Activated naive CD4-positive, alpha-beta T cell treated with Interleukin-2 at 50 U/mL for 16 hours (primary cell): ENCODE measurements at places on chromosomes 1 and 21.

- DNase-seq = no peak
Measured at GRCh38 chr1:213171711-213172110, 120.7 kb downstream of the RPS6KC1 start.

GRCh38 chr21:24671901-24672300 lies 935.4 kb downstream of the MRPL39 start:
- DNase-seq = no peak

- no peak for DNase-seq
Measured at GRCh38 chr1:202197653-202198365, 4.2 kb downstream of the LGR6 start.

GRCh38 chr1:110211496-110212168 lies 1.5 kb downstream of the KCNC4 start:
- no peak for DNase-seq

- no peak for DNase-seq
Measured at GRCh38 chr1:204203206-204203767, 7.0 kb upstream of the KISS1 start.

DNA sequence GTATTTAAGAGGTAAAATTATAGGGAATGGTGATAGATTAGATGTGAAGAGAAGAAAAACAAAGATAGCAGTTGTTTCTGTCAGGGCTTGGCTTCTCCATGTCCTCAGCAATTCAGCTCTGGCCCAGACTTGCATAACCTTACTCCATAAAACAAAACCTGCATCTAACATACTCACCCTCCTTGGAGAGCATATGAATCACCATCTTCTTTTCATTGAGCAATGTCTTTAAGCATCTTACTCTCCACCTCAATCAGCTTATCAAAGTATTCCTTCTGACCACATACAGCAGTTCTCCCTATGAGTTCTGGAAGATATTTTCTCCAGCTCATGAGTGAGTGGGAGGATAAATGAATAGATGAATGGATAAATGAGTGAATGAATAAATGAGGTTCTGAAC lies 49.0 kb downstream of the RAB3B start:
- DNase-seq = no peak

DNA sequence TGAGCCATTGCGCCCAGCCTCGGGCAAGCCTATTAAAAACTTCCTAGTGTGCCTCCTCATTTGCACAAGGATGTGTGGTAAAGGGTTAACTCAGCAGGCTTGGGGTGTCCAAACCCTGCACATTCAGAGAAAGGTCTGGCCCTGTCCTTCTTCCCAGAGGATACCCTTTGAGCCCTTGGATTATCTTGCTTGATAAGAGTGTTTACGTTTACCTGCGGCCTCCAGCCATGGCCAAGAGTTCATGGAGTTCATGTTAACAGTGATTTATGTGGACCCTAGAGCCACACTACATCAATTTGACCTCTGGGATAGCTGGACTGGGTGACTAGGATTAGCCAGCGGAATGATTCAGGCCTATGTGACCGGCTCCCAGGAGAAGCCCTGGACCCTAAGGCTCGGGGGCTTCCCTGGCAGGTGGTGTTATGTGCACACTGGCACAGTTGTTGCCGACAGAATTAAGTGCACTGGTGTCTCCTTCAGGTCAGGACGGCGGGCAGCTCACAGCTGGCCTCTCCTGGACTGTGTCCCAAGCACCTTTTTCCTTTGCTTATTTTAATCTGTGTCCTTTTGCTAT lies 7.7 kb upstream of the TCP10L start:
- DNase-seq = no peak

DNA sequence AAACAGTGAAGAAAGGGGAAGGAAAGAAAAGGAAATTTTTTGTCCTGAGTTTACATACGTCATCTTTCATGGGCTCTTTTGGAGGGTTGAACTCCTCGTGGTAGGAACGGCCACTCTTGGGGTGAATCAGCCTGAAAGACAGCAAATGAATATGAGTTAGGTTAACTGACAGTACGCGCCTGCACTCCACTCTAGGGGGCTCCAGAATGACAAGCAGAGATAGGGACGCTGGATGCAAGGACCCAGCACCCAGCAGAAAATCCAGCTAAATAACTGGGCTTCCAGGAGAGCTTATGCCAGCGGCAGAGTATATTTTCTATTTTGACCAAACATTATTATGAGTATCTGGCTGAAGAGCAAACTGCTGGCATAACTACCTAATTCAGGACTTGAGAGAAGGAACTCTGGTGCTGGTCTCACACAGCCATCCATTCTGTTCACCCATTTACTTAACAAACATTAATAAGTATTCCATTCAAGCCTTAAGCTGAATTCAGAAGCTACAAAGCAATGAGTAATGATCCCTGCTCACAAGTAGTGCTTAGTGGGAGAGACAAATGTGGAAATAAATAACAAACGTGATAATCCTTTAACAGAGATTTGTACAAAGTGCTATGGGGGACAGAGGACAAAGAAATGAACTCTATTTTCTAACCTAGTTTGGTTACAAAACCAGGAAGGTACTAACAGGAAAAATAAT lies 22.1 kb downstream of the AK2 start:
- no peak for DNase-seq

DNA sequence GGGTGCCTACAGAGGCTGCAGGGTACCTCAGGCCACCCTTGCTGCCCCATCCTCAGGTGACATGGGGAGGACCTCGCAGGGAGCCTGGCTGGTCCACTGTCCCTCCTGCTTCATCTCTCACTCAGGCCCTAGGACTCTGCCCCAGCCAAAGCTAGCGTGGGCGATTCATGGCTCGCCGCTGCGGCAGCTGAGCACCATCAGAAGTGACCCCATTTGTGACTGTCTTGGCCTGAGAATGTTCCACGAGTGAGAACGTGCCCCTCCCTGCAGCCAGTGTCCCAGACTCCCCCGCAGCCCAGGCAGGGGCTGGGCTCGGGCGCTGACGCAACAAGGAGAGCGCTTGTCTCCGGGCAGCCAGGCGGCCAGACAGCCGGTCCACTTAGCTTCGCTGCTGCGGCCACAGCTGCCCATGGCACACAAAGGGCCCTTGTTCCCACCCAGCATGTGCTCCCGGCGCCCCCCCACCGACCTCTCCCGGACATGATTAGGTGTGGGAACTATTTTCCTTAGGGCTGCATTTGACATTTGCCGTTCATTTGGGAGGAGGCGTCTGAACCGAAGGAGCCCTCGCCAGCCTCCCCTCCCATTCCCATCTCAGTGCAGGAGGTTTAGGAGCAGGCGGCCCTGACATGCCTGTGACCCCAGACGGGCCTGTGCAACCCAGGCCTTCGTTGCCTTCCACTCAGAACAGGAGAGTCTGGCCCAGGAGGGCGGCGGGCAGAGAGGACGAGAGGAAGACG lies 19.3 kb upstream of the POFUT2 start:
- DNase-seq = no peak

- no peak for DNase-seq
Measured at GRCh38 chr1:21304488-21304887, 14.2 kb upstream of the ECE1 start.

DNA sequence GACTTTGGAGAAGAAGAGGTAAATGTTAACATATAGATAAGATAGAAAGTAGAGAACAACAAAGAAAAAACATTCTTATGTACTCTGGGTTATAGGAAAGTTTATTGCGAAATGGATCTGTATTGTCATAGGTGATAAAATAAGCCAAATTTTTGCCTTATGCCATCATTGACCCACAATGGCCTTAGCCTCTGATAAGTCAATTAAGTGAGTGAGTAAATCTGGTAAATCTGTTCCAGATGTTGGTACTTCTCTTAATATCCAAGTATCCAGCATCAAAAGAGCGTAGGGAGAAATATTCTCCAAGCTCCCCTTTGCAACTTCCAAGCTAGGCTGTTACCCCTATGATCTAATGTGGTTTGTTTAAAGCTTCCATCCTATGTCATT lies 38.3 kb upstream of the CLCA4 start:
- no peak for DNase-seq

- DNase-seq = no peak
Measured at GRCh38 chr1:11473491-11474034, 5.4 kb upstream of the DISP3 start.

GRCh38 chr1:39220891-39221870 lies 16.7 kb downstream of the MACF1 start:
- no peak for DNase-seq

GRCh38 chr1:47507144-47507543 lies 69.3 kb downstream of the FOXD2 start:
- no peak for DNase-seq
